ENCODE measurements at places on chromosomes 1 and 21.

GRCh38 chr21:18368205-18368604 lies 35.4 kb downstream of the TMPRSS15 start:
- no peak for DNase-seq

DNA sequence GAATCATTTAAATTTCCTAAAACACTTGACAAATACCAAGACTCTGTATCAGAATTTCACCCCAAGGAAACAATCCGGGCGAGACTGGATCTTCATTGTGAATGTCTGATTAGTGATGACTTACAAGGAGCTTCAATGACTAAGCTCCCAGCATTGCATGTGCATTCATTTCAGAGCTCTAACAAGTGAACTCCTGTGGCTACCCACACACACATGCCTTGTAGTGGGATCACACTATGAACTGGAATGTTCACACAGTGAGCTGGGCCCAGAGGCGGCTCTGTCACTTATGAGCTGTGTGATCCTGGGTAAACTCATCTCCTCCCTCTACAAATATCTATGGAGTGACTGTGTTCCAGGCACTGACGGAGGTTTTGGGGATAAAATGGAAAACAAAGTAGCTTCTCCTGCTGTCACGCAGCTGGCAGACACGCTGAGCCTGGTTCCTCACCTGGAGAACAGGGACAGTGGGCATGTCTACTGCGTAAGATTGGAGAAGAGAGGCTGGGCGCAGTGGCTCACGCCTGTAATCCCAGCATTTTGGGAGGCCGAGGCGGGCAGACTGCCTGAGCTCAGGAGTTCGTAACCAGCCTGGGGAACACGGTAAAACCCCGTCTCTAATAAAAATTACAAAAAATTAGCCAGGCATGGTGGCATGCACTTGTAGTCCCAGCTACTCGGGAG lies 56.9 kb downstream of the CLSTN1 start:
- DNase-seq, result no peak

DNA sequence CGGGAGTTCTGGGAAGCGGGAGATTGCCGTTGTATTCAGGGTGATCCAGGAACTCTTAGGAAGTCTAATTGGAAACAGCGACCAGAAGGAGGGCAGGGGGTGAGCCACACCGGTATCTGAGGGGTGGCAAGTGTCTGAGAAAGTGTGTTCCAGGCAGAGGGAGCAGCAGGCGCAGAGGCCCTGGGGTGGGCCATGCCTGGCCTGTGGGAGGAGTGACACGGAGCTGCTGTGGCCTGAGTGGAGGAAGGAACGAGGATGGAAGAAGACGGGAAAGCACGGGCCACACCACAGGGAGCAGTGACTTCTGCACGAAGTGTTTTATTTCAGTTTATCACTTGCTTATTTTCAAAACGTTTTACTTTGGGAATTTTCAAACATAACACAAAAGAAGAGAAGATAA lies 11.3 kb downstream of the PER3 start:
- no peak for DNase-seq

- DNase-seq, result no peak
Observed at GRCh38 chr1:42004860-42005259, 86.1 kb upstream of the HIVEP3 start.

GRCh38 chr1:226679853-226680516 lies 59.1 kb downstream of the ITPKB start:
- peak; percentile 95 for DNase-seq

DNA sequence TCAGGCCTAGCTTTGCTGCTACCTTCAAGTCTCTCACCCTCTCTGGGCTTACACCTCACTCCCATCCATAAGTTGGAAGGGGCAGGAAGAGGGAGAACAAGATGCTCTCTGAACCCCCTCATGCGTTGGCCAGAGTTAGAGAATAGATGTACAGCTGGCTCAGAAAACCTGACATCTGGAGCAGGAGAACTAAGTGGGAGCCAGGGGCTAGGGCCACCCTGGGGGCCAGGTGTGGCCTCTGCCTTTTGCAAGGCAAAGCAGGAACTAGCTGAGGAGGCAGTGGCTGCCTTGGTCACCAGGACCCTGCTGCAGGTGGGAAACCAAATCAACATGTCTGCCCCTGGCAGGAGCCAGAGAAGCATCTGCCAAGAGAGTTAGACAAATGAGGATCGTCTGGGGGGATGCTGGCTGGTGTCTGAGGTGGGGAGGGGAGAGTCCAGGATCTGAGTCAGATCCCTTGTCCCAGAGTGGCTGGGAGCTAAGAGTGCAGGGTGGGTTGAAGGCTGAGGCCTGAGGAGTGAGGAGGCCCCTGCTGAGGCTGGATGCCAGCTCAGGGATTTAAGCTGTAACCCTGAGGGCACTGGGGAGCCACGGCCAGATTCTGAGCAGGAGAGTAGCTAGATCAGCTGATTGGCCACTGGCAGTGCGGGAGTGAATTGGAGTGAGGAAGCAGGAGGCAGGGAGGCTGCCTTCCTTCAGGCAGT lies 115.0 kb downstream of the EPHB2 start:
- no peak for DNase-seq

DNA sequence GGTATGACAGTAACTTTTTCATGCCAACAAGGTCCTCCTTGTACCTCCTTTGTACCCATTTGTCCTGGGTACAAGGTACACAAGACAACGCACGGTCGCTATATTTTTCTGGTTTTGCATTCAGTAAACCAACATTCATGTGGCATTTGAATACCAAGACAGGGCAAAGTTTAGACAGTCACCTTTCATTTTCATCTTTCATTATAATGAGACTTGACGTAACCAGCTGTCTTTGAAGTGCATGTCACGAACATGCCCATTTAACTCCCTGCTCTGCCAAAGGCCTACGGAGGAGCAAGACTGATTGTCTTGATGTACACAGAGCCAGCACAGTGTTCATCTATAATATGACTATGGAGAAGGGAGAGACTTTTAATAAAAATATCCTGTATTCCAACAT lies 91.0 kb downstream of the SETD4 start:
- DNase-seq, result no peak

- DNase-seq, result no peak
Observed at GRCh38 chr1:59141267-59141863, 155.5 kb upstream of the FGGY start.

DNA sequence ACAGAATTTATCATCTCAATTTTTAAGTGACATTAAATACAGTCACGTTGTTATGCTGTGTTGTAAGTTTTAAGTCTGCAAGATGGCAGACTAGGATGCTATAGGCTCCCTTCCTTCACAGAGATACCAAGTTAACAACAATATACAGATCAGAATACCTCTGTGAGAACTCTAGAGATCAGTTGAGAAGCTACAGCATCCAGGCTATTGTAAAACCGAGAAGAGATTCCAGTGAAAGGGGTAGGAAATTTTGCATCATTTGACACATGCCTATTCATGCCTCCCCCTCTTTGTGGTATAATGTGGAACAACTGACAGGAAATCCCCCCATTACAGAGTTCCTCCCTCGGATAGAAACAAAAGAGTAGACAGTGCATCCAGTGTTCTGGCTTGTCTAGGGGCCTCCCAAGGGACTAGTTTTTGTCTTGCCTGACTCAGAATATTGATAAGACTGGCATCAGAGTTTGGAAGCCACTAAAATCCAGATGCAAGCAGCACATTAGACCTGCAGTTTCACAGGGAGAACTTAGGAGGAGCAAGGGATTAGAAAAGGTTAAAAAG lies 80.6 kb downstream of the LBR start:
- DNase-seq, result no peak

DNA sequence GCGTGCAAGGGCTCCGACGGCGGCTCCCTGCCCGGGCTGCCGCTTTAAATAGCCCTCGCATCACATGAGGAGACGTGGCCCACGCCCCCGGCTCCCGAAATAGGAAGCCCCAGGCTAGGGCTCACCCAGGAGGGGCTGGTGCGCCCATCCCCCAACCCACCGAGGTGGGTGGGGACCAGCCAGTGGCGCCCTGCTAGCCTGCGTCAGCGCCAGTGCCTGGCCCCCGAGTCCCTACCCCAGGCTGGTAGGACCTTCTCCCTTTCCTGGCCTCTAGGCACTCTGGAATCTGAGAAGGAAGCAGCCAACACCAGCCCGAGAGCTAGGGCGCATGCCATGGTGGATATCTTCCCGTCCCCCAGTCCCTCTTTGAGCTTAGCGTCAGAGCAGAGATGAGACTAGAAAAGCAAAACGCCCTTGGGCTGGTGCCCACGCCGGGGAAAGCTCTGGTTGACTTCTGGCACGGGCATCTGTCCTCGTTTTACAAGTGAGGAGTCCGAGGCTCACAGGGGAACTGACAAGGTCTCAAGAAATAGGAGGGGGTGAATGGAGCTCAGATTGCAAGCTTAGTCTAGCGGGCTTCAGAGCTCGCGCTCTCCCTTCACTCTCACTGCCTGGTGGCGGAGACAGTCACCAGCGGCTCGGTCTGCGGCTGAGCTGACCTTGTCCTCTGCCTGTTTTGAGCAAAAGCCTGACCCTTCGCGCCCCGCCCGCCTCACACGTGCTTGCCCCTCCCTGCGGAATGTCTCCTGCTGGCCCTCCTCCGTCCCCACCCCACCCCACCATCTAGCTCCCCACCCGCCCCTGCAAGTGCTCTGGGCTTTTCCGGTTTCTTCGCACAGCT lies at the start of gene FABP3:
FABP3 (minus strand) TSS at position 21 of the 841 bp plus-strand sequence. CDS start 62 bp downstream, outside the sequence.
- DNase-seq, result peak; percentile 73

DNA sequence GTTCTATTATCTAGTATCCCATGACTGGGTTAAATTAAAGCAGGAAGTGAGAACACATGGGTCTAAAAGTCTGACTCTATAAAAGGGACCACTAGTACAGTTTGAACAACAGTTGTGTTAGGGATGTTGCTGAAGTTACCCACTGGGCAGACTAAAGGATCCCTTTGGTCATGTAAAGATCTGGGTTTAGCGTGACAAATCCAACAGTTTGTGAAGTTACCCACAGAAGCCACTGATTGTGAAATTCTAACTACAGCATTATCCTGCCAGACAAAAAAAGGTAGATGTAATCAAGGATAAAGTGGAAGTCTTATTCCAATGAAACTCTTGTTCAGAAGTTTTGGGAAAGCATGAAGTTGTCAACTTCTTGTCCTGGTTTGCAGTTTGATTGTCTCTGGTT lies 5.7 kb downstream of the QSOX1 start:
- DNase-seq, result no peak

DNA sequence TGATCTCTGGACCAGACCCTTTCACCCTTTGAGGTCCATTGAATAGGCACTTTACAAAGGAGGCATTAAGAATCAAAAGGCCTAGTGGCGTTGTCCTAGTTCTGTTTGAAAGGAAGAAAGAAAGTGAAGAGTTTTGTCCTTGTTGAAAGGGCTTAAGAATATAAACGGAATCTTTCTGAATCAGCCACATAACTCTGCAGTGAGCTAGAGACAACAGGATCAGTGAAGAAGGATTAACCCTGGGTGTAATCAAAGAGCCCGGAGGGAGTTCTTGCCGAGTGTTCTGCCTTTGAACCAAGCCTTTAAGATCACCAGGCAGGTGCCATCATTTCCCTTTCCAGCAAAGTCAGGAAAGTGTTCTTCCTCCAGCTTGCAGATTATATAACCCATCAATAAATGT lies 54.8 kb upstream of the CNTN2 start:
- DNase-seq, result no peak

- no peak for DNase-seq
Observed at GRCh38 chr1:109816975-109817535, 53.3 kb upstream of the EPS8L3 start.

DNA sequence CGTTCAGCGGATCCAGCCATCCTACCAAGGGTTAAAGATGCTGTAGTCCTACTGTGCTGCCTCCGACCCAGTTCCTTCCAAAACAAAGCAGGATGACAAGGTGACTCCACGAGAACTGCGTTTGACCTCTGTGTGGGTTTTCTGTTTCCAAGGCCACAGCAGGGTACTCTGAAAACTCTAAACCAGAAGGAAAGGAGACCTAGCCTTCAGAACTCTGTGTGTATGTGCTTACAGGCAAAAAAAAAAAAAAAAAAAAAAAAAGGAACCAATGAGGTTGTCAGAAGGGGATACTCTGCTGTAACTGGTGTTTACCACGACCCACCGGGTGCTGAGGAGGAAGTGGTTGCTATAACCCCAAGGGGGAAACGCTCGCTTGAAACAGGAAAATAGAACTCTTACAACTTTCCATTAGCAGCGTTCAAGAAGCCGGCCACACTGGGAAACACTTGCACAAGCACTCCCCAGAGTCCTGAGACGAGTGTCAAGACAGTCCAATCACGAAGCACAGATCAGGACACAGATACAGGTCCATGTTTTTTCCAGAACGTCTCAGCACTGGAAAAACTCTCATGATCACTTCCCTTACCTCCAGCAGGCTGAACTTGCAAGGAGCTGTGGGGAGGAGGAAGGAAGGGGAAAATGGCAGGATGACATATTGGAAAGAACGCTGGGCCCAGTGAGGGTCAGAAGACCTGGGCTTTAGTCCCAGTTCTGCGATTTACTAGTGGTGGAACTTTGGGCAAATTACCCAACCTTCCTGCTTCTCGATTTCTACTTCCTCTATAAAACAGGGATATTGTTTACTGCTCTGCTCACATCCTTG lies 64.0 kb downstream of the ITPKB start:
- no peak for DNase-seq

Data from sciatic nerve (tissue), 2 donors.